ENCODE measurements at places on chromosomes 2 and 18.

GRCh38 chr2:188940171-188940570 lies 34.0 kb upstream of the COL3A1 start:
- no peak for DNase-seq
- no peak overlapping the region for H3K4me3 ChIP-seq
- no peaks in the 10 kb centered on the region for H3K4me1 ChIP-seq
- no peaks in the 10 kb centered on the region for H3K27me3 ChIP-seq

DNA sequence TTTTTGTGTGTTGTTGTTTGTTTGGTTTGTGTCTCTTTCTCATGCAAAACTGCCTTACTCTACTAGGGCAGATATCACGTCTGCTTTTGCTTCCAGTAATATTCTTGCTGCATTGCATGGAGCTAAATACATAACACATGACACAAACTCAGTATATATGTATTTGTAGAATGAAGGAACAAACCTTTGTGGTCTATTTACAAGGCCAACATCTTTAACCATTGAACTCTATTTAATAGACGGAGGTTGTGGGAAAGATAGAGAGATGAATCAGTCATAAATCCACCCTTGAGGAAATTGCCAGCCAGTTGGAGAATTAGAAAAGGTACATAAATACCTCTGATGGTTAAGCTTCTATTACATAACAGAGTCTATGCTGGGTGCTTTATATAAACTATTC lies 26.0 kb upstream of the IL1RL1 start:
- DNase-seq: no peak
- no peak overlapping the region for H3K4me3 ChIP-seq
- no peak overlapping the region for H3K27ac ChIP-seq
- H3K4me1 ChIP-seq: no peaks in the 10 kb centered on the region

DNA sequence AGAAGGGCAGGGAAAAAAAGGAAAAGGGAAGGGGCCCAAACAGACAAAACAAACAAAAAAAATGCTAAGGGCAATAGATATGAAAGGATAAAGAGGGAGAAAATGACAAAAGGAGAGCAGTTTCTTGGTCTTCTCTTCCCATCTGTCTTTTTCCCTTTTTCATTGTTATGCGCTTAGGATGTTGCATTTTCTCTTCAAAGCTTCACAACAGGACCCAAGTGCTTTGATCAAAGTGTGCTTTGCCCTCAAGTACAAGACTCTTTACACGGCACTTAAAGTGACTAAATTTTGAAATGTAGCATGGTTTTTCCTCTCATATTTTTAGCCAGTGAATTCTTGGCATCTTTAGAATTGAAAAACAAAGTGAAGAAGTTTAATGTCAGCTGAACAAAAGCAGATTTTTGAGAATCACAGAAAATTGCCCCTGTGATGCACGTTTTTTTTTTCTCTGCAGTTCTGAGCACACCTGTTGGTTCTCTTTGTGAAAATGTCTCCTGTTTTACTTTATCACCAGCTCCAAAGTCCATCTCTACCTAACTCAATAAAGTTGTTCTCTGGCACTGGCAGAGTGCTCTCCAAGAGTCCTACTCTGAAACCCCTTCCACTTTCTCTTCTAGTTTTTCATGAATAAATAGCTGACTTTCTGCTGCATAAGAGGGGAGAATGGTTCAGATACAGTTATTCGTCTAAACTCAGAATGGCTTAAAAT lies 126.6 kb downstream of the KCNH7 start:
- no peaks in the 10 kb centered on the region for H3K4me1 ChIP-seq
- H3K27ac ChIP-seq: no peak overlapping the region

DNA sequence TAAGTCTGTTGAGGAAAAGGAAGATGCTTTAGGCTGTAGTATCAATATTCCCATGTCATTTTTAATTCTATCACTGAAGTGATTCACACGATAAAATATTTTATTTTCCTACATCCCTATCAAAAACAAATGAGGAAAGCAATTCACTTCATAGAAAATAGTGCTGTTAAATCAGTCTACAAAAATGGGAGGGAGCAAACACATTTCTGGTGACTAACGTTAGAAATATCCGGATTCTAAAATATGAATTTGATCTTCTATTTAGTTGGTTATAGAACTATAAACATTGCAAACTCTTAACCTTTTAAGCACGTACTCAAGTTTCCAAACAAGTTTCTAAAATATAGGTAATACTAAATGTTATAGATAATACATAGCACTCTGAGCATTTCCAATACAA lies 20.8 kb downstream of the ATF2 start:
- no peak overlapping the region for H3K4me3 ChIP-seq
- no peaks in the 10 kb centered on the region for H3K27me3 ChIP-seq
- no peaks in the 10 kb centered on the region for H3K4me1 ChIP-seq
- H3K27ac ChIP-seq: no peak overlapping the region
- H3K36me3 ChIP-seq: no peaks in the 10 kb centered on the region
- DNase-seq: no peak

All from prostate gland (tissue), 2 donors.